HFFc6 (cell line): ENCODE measurements at places on chromosomes 16 and 17. TPM values are rescaled to one million over a fixed set of nuclear protein-coding genes. Genes with fewer than 3 reads are reported as not detected.

The AOC2 gene
- 0.38 to 0.61 TPM (median 0.57 TPM) in 3 replicates for total RNA-seq

The KRT26 gene
- total RNA-seq: not detected in 3 replicates

The FAM20A gene
- total RNA-seq: not detected in 2 replicates

DNA sequence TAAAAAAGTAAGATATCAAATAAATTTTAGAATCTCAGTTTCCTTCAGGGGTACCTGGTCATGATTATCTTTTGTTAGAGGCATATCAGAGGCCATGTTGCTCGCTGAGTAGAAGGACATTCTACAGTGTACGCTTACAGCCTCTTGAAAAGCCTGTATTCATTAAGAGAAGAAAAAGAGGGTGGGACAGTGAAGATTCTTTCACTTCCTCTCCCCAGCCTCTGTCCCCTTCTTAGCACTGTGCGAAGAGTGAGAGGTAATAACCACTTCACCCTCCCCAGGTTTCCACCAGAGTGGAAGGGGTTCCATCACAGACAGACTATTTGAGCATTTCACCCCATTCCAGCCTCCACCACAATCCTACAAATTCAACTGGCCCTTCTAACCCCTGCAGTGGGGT, 4.8 kb upstream of the LPO start:
- peaks cover 20% of the 10 kb centered on the region for H3K27me3 ChIP-seq
- no peaks in the 10 kb centered on the region for H3K36me3 ChIP-seq
- H3K4me1 ChIP-seq: peaks cover 27% of the 10 kb centered on the region
- no peak for DNase-seq

GRCh38 chr17:65173284-65173793, 36.2 kb downstream of the RGS9 start:
- H3K36me3 ChIP-seq: no peaks in the 10 kb centered on the region; the same call in 1 of the 2 replicates
- peak; percentile 51 for DNase-seq
- H3K27me3 ChIP-seq: peaks cover 3% of the 10 kb centered on the region; the same call in 1 of the 2 replicates
- no peak overlapping the region for H3K4me3 ChIP-seq
